ENCODE measurements at places on chromosomes 7 and 10. TPM values are rescaled to one million over a fixed set of nuclear protein-coding genes. Genes with fewer than 3 reads are reported as not detected.

Gene CRHR2
- total RNA-seq = not detected

Gene HELLS
- total RNA-seq = 23.0 TPM

- peak; percentile 5 for ATAC-seq
Observed at GRCh38 chr10:70902661-70903261, 14.4 kb upstream of the PCBD1 start.

GRCh38 chr7:105690325-105690945 lies 109.1 kb upstream of the EFCAB10 start:
- no peak for ATAC-seq

DNA sequence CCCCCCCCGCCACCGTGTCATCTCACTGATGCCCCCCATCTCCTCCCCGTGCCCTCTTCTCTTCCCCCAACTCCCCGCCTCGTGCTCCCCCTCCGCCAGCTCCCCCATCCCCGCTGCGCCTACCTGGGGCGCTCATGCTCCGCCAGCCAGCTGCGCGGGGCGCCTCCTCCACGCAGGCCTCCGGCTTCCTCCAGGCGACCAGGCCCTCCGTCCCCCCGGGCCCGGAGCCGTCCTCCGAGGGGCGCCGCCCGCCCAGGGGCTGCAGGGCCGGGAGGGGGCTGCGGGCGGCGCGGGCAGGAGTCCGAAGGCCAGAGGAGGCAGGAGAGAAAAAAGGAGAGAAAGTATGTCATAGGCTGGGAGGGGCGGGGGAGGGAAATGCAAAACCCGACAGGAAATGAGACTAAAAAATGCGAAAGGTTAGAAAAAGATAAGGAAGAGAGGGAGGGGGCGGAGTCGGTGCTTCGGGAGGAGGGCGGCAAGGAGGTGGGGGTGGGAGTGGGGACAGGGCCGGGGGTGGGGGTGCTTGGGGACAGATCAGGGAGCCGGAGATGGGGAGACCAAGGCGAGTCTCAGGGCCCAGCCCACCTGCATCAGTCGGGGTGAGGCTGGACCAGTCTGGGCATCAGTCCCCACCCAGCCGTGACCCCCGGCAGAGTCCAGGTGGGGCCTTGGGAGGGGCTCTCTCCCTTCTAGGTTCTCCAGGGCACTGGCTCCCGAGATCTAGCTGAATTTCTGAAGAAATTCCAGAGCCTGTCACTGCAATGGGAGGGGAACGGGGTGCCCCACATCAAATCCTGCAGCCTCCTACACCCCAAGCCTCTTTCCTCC lies at the start of gene CARD11:
Gene CARD11 (minus strand): TSS at position 324 of the 828 bp plus-strand sequence. CDS start 85,361 bp downstream, outside the sequence.
- ATAC-seq = peak; percentile 34

- no peak for ATAC-seq
Observed at GRCh38 chr10:3118641-3119091, 51.3 kb downstream of the PFKP start.

GRCh38 chr7:78862411-78862900 lies 591.0 kb downstream of the MAGI2 start:
- ATAC-seq = no peak

Data from esophagus mucosa (tissue), 1 donor.